ENCODE measurements at places on chromosomes 13 and 19.

- no peak for DNase-seq
Observed at GRCh38 chr13:29459813-29460355, 135.6 kb downstream of the SLC7A1 start.

- DNase-seq = no peak
Observed at GRCh38 chr13:105184201-105184600, 1351.3 kb downstream of the EFNB2 start.

GRCh38 chr19:8429826-8430225, 14.9 kb upstream of the HNRNPM start:
- no peak for DNase-seq

DNA sequence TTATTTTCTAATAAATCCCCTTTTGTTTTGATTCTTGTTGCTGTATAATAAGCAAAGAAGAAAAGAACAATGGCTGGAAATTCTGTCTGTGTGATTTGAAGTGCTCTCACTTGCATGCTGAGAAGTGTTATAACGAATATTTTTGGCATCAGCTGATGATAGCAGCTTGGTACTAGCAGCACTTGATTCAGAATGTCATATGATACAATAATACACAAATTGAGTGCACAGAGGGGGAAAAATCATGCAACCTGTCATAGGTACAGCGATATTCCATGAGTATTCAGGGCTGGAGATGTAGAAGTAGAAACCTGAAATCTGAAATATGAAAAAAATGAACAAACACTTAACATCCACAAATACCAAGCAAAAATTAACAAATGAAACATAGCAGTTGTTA, 108.1 kb downstream of the FGF14 start:
- no peak for DNase-seq

All from central memory CD4-positive, alpha-beta T cell (primary cell).